AG04450 (cell line): ENCODE measurements at places on chromosomes 16 and 17.
A peak's percentile ranks its signal among the peaks of the same experiment; 100 is the strongest.

DNA sequence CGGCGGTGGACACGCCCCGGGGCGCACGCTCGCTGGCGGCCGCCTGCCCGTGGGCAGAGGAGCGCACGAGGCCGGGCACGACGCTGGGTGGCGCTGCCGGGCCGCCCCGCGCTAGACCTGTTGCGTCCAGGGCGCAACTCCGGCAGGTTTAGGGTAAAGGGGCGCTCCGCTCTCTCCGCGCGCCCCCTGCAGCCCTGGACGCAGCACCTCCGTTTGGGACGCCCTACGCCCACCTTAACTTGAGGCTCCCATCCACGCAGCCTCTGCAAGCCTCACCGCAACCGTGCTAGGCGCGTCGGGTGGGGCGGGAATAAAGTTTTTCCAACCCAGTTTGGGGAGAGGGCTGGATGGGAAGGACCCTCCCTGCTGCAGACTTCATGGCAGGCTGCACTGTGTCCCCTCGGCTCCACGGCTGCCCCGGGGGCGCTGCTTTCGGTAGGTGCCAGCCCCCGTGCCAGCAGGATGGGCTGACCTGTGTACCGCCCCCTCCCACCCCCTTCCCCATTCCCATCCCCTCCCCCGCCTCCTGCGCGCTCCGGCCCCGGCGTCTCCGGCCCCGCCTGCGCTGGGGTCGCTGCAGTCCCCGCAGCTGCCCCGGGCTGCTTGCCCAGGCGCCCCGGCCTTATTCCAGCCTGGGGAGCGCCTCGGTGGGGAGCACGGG, at the start of gene SYT17:
Gene SYT17, plus strand, starts transcription at position 531 of the 661 bp plus-strand sequence. CDS start 407 bp downstream, outside the sequence.
- no peak for DNase-seq

DNA sequence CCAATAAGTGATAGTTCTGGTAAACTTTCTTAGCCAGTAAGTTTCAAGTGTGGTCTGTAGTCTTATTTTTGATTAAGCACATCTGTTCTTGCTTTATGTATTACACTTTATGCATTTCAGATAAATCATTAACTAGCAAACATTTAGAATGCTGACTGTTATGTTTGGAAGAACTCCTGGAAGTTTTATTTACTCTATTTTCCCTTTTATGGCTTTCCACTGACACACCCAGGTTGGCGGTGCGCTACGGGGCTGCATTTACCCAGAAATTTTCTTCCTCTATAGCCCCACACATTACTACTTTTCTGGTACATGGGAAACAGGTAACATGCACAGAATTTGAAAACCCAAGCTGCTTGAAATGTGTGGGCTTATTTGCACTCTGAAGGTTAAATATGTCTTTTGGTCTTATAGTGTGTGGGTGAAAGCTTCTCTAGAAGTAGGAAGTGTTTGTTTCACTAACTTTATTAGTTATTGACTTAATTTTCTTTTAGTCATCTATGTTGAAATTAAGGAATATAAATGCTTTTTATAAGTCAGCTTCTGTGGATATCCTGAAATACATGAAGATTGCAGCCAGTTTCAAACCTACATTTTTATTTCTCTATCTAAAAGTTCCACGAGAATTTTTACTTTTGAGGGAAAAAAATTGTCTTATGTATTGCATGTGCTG, 203.7 kb downstream of the PHKB start:
- no peak for DNase-seq

DNA sequence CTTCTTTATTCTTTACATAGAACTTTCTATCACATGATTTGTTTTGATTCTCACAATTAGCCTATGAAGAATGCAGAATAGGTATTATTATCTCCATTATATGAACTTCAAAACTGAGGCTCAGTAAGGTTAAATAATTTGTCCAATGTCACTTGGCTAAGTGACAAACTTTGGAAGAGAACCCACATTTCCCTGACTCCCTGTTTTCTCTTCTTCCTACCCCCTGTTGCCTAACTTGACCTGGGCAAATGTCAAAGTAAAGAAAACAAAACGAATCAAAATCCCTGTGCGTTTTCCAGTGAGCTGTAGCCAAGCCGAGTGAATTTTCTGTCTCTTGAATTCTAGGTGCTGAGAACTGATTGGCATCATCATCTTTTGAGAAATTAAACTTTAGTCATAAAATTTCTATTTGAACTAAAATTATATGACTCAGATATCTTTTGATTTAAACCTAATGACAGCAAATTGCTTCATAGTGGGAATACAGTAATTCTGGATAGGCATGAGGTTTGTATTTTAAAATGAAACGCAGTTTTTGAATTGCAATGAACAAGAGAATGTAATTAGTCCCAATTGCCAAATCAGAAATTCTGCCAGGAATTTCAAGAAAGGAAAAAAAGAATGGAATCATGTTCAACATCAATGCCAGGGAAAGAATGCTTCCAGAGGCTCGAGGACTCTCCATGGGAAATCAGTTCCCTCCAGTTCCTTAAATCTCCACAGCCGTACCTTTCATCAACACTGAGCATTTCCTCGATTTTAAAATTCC, 4.6 kb upstream of the NACA2 start:
- no peak for DNase-seq

GRCh38 chr17:39205112-39205526, 5.0 kb downstream of the RPL19 start:
- no peak for DNase-seq

DNA sequence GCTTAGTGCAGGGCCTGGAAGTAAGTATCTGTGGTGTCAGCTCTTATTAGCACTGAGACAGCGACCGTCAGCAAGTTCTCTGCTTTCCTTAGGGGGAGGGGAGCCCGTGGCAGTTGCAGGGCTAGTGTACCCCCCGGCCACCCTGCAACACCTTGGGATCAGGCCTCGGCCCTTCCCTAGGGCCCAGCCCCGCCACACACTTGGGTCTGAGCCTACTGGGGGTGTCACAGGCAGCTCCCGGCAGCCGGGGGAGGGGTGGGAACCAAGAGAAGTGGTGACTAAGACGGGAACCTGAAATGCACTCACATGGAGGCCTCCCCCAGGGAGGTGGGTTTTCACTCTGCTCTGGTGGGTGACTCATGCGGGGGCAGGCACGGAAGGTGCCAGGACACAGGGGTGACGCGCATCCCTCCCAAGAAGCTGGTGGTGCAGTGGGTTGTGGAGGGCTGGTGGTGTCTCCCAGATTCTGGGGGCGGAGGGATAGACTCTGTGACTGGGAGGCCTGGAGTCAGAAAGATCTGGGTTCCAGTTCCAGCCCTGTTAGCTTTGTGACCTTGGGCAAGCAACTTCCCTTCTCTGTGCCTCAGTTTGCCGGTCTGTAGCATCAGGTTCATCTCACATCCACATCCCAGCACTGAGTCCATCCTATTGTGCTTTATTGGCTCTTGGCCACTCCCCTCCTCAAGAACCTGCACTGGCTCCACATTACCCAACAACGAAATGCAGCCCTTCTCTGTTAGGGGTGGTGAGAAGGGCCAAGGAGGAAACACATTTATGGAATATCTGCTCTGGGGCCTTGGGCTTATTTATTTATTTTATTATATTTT, 44.5 kb downstream of the LAT start:
- peak; percentile 81 for DNase-seq

DNA sequence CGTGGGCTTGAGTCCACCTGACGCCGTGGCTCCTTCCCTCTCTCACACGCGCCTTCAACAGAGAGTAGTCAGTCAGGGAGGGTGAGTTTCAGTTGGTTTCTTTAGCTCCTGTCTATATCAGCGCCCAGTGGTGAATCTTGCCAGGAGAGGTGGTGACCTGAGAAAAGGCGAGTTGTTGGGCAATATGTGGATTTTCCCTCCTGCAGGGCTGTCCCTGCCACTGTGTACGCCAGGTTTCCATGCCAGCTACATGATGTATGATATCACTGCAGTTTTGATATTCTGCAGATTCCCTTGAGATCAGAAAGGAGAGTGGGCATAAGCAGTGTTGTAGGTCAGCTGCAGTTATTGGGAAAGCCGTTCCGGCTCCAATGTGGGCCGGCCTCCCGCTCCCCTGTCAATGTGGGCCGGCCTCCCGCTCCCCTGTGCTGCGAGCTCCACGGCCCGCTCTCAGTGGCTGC, 31.4 kb downstream of the BANP start:
- DNase-seq = no peak

DNA sequence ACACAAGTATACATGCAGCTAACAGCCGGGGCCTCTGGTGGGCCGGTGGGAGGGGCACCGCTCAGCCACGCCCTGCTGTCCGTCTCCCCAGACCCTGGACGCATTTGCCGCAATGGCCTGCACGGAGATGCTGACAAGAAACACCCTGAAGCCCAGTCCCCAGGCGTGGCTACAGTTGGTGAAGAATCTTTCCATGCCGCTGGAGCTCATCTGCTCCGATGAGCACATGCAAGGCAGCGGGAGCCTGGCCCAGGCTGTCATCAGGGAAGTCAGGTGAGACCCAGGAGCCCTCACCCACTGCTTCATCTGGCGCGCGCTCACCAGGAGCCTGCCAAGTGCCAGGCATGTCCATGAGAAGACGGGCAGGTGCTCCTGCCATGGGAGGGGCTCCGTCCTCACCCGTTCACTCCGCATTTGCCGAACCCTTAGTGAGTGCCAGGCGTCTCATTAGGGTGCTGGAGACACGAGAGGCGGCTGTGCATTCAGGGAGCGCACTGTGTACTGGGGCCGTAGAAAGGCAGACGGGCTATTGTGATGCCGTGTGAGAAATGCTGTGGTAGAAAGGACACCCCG, 51.4 kb upstream of the ENDOV start:
- no peak for DNase-seq
